ENCODE measurements at places on chromosomes 4 and X.

DNA sequence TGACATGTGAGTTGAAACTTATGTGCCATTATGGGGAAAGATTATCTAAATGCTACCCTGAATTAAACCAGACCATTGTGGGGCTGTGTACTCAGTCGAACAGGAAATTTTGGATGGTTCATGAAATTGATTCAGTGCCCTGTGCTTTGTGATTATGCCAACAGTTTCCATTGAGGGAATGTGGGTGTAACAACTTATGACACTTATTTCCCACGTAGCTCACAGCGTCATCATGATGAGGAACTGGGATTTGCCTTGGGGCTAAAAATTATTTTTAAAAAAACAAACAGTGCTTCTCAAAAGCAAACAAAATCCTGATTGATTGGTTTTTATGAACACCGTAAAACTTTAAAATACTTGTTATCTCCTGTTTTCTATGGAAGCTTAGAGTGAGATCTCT lies 8.3 kb upstream of the CLTRN start:
- DNase-seq = no peak

DNA sequence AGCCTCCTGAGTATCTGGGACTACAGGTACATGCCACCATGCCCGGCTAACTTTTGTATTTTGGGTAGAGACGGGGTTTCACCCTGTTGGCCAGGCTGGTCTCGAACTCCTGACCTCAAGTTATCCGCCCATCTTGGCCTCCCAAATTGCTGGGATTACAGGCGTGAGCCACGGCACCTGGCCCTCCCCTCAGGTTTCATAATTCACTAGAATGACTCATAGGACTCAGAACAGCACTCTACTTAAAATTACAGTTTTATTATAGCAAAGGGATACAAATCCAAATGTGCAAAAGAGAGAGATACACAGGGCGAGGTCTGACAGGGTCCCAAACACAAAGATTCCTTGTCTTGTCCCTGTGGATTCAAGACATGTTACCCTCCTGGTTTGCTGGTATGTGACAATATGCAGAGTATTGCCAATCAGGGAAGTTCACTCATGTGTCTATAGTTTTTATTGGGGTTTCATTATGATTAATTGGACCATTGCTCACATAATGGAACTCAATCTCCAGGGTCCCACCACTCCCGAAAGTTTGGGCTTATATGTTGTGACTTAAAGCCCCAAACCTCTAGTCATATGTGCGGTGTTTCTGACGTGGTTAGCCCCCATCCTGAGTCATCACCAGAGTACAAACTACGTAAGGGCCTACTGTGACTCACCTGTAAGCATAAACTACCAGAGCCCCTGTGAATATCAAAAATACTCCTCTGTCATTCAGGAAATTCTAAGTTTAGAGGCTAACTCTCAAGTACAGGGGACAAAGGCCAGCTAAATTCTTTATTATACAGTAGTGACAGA lies 5.2 kb downstream of the YIPF6 start:
- peak; percentile 86 for DNase-seq

GRCh38 chrX:133897593-133898163 lies 87.7 kb downstream of the GPC3 start:
- no peak for DNase-seq

GRCh38 chr4:112379306-112379705 lies 82.1 kb downstream of the ALPK1 start:
- no peak for DNase-seq

- no peak for DNase-seq
Measured at GRCh38 chr4:83216959-83217683, 67.5 kb downstream of the COQ2 start.

DNA sequence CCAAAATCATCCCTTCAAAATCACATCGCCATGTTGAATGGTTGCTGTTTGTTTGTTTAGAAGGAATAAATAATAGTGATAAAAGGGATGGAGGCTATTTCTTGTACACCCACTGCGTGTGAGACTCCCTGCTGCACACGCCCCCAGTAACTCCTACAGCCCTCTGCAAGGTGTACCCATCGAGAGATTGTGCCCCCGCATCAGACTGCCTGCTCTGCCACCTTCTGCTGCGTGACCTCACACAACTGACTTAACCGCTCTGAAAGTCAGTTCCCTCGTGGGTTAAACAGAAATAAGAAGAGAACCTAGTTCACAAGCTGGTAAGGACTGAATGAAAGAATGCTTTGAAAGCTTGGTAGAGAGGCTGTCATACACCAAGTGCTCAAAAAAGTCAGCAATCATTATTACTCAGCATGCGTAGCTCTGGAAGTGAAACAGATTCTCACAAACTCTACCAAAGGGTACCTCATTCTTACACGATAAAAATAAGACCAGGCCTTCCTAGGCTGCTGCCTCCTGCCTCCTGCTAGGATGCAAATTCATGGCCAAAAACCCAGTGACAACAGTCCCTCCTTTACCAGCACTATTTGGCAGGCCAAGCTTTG lies 147.1 kb downstream of the CPEB2 start:
- DNase-seq = peak; percentile 38

GRCh38 chr4:89070041-89070440 lies 13.1 kb upstream of the FAM13A start:
- DNase-seq = no peak

GRCh38 chr4:106369456-106370060 lies 980 bp upstream of the GIMD1 start:
- DNase-seq = peak; percentile 89

DNA sequence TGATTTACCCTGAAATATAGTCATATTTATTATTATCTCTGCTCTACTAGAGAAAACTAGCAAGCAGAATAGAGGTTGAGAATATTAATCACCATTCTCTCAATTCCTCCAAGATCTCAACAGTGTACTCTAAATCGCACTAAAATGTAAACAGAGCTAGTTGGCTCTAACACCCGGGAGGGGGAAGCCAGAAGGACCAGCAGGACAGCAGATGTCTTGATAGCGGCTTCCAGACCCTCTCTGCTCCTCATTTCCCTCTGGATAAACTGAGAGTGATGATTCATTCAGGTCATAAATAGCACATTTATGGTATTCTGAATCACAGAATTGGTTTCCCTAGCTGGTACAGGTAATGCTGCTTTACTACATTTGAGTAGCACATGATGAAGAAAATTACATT lies 82.5 kb downstream of the TBC1D9 start:
- DNase-seq = peak; percentile 73

GRCh38 chrX:133333154-133333750 lies 82.0 kb downstream of the GPC4 start:
- no peak for DNase-seq
